ENCODE measurements at places on chromosomes 6 and 20. TPM values are rescaled to one million over a fixed set of nuclear protein-coding genes. Genes with fewer than 3 reads are reported as not detected.

DNA sequence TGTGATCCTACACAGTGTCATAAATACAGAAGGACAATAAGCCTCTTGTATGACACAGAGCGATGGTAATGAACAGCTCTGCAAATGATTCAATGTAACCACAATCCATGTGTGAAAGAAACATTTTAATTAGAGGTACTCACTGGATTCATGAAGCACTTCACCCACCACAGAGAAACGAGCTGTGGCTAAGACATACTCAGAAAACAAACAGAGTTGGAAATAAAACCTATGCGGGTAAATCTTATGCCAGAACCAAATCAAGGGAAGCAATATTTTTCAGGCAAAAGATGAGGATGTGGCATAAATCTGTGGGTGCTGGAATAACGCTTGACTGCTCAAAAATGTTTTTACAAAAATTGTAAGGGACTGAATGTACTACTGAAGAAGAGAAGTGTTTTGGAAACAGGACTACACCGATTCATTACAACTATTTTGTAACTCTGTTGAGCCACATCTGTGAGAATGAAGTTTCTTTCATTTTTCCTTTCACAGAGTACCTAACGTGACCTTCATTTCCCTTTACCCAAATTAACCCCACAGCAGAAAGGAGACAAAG lies 112.1 kb downstream of the WDR27 start:
- DNase-seq, result no peak

GRCh38 chr6:170211404-170212025 lies 79.4 kb downstream of the DLL1 start:
- no peak for DNase-seq

GRCh38 chr6:24537771-24538385 lies 43.1 kb downstream of the ALDH5A1 start:
- DNase-seq, result no peak

DNA sequence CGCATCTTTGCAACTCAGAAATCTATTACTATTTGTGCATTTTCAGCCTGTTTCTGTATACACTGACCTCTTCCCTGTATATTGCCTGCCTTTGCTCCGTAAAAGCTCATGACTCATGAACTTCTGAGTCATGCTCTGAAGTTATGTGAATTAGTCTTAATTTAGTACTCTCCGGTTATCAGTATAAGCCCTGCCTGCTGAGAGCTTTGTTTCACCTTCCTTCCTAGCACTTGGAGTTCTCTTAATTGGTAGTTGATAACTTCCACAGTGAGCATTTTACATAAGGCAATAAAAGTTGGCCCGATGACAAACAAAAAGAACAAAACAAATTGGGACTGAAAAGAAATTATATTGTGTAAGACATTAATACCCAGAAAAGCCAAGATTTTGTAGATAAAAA lies 231.4 kb downstream of the GJA1 start:
- peak; percentile 19 for DNase-seq

- no peak for DNase-seq
Measured at GRCh38 chr6:62652692-62653328, 366.8 kb upstream of the KHDRBS2 start.

GRCh38 chr20:41371371-41371770 lies 4.8 kb upstream of the EMILIN3 start:
- DNase-seq, result no peak

GRCh38 chr6:16669227-16669626 lies 92.0 kb downstream of the ATXN1 start:
- DNase-seq, result no peak

Gene CCDC167
- total RNA-seq, result 29.9 TPM

DNA sequence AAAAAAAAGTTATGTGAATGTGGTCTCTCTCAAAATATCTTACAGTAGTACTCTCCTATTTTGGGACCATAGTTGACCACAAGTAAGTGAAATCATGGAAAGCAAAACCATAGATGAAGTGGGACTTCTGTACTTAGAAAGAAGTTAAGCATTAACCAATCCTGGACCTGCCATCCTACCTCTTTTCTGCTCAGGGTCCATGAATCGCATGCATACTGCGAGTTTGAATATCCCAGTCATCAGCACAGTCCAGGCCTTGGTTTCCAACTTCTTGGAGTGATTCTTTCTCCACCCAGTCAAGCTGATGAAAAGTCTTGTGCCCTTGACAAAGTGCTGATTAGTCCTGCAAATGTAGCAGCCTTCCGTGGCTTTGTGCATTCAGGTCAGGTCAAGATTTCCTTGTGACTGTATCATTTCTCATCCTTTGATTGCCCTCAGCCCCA lies 46.0 kb downstream of the RNF217 start:
- no peak for DNase-seq

GRCh38 chr20:11217326-11218172 lies 543.8 kb upstream of the JAG1 start:
- DNase-seq, result peak; percentile 17

Gene IMPG1
- total RNA-seq, result not detected

Gene FAXC
- total RNA-seq, result not detected

DNA sequence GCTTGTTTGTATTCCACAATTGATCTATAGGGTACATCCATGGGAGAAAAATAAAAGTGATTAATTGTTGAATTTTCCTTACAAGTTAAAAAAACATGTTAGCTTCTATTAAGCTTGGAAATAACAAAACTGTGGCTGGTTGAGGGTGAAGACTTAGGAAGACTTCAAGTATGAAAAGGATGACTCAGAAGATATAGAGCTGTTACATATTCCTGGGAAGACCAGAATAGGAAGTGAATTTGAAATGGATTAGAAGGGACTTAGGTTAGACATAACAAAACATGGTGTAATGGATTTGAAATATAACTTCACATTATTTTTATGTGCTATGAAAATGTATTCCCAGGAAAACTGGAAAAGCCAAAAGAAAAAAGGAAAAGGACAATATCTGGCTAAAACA lies 732.2 kb downstream of the HDGFL1 start:
- no peak for DNase-seq

DNA sequence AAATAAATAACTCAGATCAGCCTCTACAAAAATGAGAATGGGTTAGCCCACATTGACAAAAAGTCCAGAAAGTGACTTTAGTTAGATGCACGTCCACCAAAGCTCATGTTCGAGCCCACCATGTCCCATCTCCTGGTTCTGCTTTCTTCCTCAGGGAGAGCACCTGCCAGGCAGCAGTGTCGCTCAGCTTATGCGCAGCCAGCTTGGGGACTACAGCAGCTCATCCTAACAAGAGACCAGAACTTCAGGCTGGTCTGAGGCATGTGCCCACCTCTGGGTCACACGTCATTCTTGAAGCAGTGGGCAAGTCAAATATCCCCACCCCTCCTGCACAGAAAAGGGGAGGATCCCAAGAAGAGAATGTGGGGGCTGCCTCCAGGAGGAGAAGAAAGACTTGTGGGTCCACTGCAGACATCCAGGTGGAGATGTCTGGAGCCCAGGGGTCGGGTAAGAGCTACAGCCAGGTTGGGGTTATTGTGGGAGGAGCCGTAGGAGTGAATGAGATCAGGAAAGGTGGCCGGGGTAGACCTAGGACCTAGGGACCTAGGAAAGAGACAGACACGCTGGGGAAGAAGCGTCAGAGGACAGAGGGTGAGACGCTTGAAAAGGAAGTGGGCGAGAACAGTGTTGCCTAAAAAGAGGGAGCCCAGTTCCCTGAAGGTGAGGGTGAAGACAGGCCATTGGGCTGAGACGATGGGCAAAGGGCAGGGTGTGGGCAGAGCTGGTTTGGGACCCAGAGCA lies 52.5 kb downstream of the SSR1 start:
- no peak for DNase-seq

DNA sequence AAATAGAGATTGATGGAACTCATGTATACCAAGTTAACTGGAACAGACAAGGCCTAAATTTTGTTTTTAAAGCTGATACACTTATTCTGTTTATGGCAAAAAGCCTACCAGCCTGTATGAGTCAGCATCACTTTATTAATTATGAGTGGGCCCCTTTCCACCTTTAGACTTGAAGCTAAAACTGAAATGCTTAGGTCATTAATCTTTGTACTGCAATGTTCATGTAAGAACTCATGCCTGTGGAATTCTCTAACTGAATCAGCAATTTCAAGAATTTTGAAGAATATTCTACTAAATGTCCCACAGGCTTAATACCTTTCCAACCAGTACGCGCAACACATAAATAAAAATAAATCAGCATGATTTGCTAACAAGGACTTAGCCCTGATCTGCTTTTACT lies 140.2 kb upstream of the PHACTR1 start:
- DNase-seq, result no peak

DNA sequence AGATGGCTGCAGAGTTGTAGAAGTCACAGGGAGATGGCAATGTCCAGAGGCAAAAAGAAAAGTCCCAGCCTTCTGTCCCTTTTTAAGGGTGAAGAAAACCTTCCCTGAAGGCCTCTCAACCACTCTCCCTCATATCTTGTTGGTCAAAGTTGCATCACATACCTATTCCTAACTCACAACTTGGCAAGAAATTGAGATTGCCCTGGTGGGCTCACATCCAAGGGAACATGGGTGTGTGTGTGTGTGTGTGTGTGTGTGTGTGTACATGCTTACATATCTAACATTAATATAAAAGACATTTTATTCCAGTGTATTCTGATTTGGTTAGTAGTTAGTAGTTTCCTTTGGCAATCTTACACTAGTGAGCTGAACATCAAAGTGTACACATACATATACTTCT lies 144.3 kb upstream of the SALL4 start:
- DNase-seq, result no peak

GRCh38 chr6:142537612-142538478 lies 236.0 kb downstream of the ADGRG6 start:
- DNase-seq, result peak; percentile 47

GRCh38 chr6:37594895-37595294 lies 95.2 kb upstream of the CCDC167 start:
- no peak for DNase-seq

GRCh38 chr6:152049502-152049901 lies 242.0 kb downstream of the ESR1 start:
- no peak for DNase-seq

Gene MRPL14
- total RNA-seq, result 160 TPM

DNA sequence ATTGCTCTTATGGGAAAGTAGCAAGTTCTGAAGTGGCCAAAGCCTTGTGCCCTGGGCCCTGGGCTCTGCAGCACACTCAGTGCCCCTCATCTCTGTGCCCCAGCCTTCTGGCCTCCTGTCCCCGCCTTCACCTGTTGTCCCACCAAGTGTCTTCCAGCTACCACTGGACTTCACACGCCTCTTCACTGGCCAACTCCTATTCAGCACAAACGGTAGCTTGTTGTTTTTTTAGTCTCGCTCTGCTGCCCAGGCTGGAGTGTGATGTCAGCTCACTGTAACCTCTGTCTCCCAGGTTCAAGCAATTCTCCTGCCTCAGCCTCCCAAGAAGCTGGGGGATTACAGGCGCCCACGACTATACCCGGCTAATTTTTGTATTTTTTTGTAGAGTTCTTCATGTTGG lies 4.8 kb downstream of the CCHCR1 start:
- no peak for DNase-seq

DNA sequence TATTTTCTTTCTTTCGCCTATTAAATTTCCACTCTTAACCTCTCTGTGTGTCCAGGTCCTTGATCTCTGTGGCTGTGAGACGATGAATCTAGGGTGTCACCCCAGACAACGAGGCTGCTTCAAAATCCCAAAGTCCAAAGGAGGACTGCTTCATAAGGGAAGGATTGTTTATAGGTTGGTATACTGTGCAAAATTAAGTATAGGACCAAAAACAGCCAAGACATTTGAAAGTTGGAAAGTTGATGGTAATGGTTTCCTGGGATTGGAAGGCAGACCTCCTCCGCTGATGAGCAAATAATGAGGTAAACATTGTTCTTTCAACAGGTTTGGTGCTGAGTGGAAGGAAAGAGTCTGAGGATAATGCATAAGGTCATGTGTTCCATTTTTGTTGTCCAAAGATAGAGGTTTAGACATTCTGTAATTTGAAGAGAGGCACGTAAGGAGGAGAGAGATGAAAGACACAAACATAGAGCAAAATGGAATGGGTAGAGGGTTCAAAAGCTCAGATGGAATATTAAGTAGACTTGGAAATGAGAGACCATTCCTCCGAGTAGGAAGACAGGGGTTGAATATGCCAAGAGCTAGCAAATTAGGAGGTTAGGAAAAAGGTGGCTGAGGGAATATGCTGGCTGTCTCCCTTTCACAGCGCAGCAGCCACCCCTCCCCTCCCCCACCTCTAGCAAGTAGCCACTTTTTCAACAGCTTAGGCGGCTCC lies 24.8 kb downstream of the ZNF311 start:
- no peak for DNase-seq

DNA sequence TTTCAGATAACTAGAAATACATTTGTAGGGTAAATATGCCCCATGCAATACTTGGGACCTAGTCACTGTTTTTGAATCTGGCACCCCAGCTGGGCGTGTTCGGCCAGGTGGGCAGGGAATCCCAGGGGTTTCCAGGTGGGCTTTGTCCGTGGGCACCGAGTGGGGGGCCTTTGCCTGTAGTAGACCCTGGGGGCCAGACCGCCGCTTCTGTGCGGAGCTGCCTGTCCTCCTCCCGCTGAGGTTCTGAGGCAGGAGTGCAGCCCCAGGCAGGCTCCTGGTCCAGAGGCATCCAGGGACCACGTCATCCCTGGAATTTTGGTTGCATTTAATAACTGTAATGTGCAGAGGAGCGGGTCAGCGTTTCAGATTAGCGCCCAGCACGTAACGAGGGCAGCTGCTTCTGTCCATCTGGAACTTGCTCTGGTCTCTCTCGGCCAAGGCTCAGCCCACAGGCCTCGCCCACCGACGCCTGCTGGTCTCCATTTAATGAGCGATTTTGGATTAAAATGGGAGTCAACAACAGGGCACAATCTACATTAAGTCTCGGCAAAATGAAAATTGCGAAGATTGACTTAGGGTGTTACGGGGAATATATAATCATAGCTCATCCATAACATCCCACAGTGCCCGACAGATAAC lies 12.8 kb downstream of the BHLHE23 start:
- DNase-seq, result no peak

Gene RFX6
- 0.23 TPM for total RNA-seq

Gene NFATC2
- 0.57 TPM for total RNA-seq

Measured in HT-29 (cell line).